ENCODE measurements at places on chromosomes 11 and 22.

DNA sequence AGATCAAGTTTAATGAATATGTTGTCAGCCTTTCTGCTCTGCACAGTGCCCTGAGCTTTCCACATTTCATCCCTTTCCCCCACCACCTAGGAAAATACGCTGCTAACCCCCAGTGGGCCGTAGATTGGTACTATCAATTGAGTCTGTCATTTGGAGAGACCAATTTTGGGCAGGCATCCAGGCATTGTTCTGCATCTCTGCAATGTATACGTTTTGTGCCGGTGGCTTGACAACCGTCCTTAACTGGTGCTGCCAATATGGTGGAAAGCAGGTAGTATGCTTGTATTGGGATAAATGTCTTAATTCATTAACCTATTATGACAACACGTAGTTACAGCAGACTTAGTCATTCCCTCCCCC lies 1.3 kb downstream of the ELMOD1 start:
- no peak for DNase-seq

DNA sequence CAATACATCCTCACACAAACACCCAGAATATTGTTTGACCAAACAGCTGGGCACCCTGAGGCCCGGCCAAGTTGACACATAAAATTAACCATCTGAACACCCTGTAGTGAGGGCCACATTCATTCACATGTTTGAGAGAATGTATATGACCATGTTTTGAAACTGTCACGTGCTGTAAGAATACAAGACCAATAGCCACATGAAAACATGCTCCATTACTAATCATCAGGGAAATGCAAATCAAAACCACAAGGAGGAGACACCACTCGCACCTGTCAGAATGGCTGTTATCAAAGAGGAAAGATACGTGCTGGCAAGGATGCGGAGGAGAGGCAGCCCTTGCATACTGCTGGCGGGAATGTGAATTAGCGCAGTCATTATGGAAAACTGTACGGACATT lies 38.3 kb upstream of the IGSF9B start:
- no peak for DNase-seq

- DNase-seq: no peak
These were observed 664 bp upstream of the PRSS23 start for GRCh38 chr11:86799680-86800075.

- DNase-seq: no peak
These were observed 9.1 kb downstream of the MICAL2 start for GRCh38 chr11:12119502-12119901.

GRCh38 chr11:57779276-57779675 lies 17.7 kb downstream of the CTNND1 start:
- no peak for DNase-seq

GRCh38 chr11:14358729-14359439 lies at the start of gene RRAS2:
Gene RRAS2 (minus strand): TSS chr11:14359183. CDS start chr11:14358870, 313 bp downstream.
- peak; percentile 53 for DNase-seq

GRCh38 chr22:41478891-41479521 lies 10.1 kb downstream of the ACO2 start:
- DNase-seq: no peak

- DNase-seq: no peak
These were observed 2.9 kb downstream of the SLC35C1 start for GRCh38 chr11:45807792-45808238.

DNA sequence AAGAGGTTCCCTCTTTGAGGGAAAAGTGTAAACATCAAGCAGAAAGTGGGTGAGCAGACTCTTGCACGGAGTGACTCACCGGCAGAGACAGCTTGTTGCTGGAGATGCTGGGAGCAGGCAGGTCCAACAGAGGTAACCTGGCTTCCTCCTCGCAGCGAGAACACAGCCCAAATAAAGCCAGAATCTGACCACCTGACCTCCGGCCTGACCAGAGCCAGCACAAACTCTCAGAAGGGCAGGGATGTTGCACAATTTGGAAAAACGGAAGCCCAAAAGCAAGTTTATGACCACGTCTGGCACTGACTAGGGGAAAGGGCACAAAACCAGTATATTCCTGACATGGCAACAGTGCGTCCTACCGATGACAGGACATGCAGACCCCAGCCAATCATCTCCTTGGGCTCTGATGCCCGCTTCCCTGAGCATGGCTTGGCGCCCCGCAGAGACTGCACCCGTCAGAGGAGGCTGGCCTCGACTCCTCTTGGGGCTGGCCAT lies 5.4 kb downstream of the SMCO4 start:
- no peak for DNase-seq

- no peak for DNase-seq
These were observed 3.6 kb downstream of the SLC43A1 start for GRCh38 chr11:57511741-57512430.
